ENCODE measurements at places on chromosomes 5 and 9.

- no peak for DNase-seq
Observed at GRCh38 chr9:36744678-36745077, 172.0 kb downstream of the MELK start.

GRCh38 chr9:101480386-101480785 lies 44.8 kb upstream of the ALDOB start:
- DNase-seq: no peak

DNA sequence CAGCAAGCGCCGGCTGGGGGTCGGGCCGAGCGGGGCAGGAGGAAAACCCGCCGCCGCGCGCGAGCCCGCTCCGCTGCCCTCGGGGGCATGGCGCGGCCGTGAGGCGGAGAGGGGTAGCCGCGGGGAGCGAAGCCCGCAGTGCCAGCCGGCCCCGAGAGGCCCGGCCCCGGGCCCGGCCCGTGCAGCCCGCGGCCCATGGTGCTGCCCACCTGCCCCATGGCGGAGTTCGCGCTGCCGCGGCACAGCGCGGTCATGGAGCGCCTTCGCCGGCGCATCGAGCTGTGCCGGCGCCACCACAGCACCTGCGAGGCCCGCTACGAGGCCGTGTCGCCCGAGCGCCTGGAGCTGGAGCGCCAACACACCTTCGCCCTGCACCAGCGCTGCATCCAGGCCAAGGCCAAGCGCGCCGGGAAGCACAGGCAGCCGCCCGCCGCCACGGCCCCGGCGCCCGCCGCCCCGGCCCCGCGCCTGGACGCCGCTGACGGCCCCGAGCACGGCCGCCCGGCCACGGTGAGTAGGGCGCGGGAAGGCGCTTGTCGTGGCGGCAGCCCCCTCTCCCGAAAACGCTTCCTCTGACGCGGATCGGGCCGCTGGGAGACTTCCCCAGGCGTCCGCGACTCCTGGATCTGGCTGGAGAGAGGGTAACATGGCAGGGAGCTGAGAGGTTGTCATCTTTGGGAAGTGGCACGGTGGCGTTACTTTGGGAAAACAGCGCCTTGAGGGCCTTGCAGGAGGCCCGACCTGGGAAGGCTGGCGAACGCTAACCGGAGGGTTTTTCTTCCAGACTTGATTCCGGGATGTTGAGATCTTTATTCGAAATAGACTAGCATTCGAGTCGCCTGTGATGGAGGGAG lies 523 bp downstream of the MAML1 start:
- peak; percentile 28 for DNase-seq

DNA sequence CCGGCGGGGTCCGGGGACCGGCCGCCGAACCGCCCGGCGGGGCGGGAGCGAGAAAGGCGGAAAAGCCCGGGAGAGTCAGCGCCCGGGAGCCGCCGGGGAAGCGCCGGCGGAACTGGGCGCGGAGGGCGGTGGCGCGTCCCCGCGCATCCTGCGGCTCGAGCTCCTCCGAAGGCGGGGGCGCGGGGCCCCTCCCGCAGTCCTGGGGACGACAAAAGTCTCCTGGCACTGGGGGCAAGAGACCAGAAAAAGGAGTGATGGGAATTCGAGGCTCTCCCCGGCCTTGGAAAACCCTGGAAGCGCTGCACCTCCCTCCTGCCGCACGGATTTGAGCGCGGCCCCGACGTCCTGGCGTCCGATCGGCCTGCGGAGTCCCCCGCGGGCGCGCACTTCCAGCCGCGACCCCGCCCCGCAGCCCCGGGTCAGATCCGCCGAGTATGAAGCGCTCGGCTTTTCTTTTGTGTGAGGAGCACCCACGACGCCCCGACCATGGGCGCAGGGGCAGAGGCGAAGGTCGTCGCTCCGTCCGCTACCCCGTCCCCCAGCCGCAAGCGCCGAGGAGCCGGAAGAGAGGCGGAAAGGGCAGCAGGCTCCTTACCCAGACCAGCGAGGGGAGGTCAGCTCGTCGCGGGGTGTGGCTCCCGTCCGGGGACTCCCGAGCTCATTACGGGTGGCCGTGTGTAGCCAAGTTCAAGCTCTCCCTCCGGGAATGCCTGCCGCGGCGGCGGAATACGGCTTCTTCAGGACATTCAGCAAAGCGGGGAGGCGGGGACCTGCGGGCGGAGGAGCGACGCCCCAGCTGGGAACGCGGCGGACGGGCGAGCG lies at the start of gene EPB41L4A:
Gene EPB41L4A (minus strand): TSS at position 114 of the 822 bp plus-strand sequence. CDS start 238 bp downstream, outside the sequence.
- DNase-seq: peak; percentile 59

- DNase-seq: no peak
Observed at GRCh38 chr5:3116366-3116765, 364.9 kb upstream of the IRX2 start.

DNA sequence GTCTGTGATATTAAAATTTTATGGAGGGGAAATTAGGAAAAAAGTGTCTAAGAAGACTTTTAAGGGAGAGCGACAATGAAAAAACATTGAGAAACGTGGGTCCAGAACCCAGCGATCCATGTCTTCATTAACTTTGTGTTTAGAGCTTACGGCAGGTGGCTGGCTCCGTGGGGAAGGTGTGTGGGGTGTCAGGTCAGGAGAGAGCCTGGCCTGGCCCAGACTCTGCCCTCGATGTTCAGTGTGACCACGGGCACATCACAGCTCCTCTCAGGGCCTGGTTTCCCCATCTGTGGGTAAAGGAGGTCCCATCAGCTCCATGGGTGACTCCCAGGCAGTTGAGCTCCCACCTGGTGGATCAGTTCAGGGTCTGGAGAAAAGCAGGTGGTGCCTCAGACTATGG lies 22.1 kb downstream of the DAB2IP start:
- no peak for DNase-seq

GRCh38 chr5:123012321-123012720 lies 24.2 kb downstream of the PPIC start:
- DNase-seq: no peak

- DNase-seq: no peak
Observed at GRCh38 chr5:171701100-171701541, 84.5 kb upstream of the SMIM23 start.

- no peak for DNase-seq
Observed at GRCh38 chr9:26437056-26437711, 455.4 kb downstream of the CAAP1 start.

DNA sequence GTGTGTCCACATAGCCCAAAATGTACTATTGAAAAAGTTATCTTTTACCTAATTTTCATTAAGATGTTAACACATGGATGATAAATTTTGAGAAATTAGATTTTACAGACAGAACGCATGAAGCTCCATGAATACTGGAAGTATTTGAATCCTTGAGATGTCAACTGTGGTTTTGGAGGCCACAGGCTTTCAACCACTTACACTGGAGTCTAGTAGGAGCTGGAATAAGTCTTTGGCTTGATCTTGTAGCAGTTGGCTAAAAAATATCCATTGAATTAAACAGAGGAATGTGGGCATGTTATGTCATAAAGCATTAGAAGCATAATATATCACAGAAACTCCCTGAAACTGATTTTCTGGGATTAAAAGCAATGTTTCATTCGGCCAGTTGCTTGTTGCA lies 52.9 kb downstream of the CAMK4 start:
- DNase-seq: no peak

DNA sequence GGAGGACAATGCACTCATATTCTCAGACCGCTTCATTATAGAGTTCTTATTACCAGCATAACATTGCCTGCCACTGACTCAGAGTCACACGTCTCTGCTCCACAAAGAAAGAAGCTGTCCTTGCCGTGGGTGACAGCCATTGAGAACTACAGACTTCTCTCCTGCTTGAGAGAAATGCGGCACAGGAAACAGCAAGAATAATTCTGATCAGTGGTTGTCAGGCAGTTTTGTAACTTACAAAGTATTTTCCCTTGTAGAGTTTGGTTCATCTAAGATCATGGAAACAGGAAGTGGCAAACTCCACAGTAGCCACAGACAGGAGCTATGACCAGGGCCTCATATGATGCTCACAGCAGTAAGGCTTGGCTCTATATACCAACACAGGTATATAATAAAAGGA lies 47.0 kb downstream of the KCNV2 start:
- no peak for DNase-seq

GRCh38 chr5:10198021-10198420 lies 51.7 kb downstream of the ATPSCKMT start:
- DNase-seq: no peak

DNA sequence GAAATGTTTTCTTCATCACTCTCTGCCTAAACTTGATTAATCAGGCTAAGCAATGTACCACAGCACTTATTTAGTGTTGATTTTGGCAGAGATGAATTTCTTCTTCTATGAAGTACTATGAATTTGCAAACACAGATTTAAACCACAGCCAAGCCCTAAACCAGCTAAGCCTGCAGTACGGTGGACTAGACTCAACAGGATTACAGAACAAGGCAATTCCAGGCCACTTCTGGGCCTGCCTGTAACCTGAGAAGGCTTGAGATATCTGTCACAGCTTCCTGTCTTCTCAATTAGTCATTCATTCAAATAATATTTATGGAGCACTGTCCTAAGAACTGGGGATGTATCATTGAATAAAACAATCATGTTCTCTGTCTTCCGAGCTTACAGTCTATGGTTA lies 32.4 kb upstream of the CAST start:
- DNase-seq: no peak

Data from hypothalamus (tissue), 51 donors.